ENCODE measurements at places on chromosomes 7 and 10.

DNA sequence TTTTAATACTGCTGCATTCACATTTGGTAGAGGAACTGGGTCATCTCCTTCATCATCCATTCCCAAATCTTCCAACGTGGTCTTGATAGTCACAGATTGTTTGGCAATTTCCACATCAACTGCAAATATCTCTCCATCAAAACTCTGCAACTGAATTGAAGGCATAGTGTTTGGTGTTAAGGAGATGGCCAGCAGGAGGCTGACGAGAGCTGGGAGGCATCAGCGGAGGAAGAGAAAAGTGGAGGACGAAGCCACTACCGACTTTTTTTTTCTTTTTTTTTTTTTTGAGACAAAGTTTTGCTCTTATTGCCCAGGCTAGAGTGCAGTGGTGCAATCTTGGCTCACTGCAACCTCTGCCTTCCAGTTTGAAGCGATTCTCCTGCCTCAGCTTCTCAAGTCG lies 205.0 kb upstream of the KCTD7 start:
- no peak for DNase-seq

GRCh38 chr7:90603346-90603745 lies 7.2 kb downstream of the CDK14 start:
- no peak for DNase-seq

DNA sequence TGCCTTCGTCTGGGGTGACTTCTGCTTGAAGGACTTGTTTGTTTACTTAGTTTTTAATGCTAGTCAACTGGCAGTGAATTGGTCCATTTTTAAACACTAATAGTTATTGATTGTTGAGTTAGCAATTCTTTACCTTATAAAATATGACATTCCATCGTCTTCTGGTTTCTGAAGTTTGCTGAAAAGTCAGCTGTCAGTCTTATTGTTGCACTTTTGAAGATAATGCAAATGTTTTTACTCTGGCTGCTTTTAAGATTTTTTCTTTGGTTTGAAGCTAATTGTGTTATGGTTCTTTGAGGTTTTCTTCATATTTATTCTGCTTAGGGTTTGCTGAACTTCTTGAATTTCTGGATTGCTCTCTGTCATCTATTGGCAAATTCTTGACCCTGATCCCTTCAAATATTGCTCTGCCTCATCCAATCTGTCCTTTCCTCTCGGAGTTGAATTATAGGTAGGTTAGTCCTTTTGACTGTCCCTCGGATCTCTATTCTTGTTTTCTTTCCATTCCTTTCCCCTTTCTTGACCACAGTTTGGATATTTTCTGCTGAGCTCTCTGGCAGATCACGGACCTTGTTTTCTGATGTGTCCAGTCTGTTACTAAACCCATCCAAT lies 24.2 kb downstream of the MGMT start:
- DNase-seq, result no peak

GRCh38 chr10:52729271-52730104 lies 43.1 kb downstream of the MBL2 start:
- no peak for DNase-seq

DNA sequence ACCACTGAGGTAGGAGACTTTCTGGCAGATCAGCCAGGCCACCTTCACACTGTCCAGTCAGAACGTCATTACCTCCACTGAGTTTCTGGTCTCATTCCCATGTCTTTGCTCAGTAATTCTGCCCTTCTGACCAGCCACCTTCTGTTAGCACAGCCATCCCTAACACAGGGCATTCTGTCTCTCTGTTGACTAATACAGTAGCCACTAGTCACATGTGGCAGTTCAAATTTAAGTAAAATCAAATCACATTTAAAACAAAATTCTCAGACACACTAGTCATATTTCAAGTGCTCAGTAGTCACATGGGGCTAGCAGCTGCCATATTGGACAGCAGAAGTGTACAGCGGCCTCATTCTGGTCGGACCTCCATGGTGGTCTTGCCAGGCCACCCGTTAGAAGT lies 7.4 kb downstream of the CPSF4 start:
- no peak for DNase-seq

DNA sequence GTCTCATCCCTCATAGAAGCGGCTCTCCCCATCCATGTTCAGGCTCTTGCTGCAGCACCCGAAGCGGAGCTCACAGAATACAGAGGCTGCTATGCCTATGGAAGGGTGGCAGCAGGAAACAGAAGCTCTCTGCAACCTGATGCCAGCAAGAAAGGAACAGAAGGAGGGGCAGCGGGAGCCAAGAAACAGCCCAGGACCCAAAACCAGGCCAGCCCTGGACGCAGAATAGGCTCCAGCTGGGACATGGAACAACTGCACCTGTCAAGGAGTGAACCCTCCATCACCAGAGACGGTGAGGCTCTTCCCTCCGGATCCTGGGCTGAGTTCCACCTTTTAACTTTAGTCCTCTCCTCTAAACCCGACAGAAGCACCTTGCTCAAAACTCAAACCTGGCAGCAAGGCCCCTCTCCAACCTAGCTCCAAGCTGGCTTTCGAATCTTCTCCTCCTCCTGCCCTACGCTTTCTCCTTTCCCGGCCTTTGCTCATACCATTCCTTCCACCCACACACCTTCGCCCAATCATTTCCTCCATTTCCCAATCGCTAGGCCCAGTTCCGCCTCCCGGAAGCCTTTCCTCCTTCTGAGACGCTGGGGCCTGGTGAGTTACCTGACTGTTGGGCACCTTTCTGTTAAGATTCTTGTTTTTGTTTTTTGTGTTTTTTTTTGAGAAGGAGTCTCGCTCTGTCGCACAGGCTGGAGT lies 122.8 kb upstream of the ZNF92 start:
- no peak for DNase-seq

DNA sequence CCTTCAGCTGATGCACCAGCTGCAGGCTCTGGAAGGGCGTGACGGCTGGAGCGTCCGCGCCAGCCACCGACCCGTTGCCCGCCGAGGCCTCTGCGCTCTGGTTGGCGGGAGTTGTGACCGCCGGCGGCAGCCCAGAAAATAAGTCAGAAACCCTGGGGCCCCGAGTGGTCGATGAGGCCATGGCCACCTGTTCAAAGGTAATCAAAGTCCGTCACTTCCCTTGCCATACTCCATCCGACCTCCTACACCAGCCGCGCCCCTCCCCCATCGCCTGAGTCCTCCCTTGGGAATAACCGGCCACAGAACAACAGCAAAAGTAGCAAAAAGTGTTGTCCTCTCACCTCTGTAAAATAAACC lies 406 bp downstream of the PRLHR start:
- no peak for DNase-seq

GRCh38 chr10:92689663-92690210 lies at the start of gene HHEX:
HHEX (plus strand) TSS chr10:92689955; CDS start chr10:92689987, 32 bp downstream.
- no peak for DNase-seq

DNA sequence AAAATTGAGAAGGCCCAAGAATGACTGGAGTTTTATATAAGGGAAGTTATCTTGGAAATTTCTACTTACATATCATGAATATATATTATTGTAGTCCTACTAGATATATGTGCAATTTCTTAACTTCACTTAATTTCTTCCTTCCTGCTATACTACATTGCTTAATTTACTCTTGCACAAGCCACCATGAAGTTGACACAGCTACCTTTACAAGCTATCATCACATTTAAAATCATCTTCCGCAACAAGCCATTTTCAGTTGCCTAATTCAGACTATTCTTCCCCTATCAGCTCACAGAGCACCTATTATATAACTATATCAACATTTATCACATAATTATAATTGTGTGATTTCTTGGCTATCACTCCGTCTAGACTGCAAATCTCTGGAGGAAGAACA lies 418.4 kb downstream of the PARD3 start:
- no peak for DNase-seq

- no peak for DNase-seq
Observed at GRCh38 chr7:112584290-112584689, 103.5 kb downstream of the LSMEM1 start.

DNA sequence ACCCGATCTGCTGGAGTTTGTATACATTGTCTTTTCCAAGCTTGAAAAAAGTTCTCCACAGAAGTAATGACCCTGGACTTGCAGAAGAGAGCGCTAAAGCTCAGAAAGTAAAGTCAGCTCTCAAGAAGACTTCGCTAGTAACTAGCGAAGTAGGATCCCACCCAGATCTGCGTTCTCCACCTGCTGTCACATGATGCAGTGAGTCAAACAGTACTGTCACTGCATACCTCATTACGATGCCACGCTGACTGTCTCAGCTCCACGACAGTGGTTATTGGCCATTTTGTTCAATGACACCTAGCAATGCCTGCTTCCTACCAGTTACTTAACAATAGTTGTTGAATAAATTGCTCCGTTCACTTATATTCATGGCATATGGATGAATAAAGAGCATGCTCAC lies 29.7 kb upstream of the SEC61G start:
- DNase-seq, result no peak

DNA sequence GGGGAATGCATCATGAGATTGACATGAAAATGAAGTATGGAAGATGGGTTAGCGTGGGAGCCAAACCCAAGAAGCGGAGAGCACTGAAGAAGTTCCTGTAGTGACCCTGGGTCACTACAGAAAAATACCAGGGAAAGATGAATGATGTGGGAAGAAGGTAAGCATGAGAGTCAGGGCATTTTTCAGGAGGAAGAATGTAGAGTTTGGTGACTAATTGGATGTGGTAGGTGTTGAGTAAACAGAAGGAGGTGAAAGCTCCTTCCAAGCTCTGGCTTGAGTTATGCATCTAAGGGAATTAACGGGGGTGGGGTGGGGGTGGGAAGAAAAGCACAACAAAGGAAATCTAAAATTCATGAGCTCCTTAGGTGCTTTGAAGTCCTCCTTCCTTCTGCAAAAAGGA lies 238.1 kb upstream of the AOAH start:
- DNase-seq, result no peak

DNA sequence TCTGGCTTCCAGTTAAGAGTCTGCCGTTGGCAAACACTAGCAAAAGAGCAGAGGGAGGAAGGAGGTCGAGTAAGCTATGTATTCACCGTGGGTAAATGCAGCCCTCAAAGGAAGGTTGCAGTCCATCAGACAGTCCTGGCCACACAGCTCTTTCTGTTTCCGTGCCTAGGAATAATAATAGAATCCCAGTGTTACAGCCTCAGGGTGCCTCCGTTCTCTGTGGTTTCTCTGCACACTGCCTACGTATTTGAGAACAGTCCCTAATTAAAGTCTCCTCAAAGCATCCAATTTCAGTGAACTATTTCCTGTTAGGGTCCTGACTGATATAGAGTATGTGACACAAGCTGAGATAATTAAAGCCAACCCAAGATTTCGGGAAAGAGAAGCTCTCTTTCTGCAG lies 176.7 kb downstream of the GPAM start:
- DNase-seq, result no peak

GRCh38 chr10:58641095-58641531 lies 128.4 kb downstream of the BICC1 start:
- DNase-seq, result no peak

DNA sequence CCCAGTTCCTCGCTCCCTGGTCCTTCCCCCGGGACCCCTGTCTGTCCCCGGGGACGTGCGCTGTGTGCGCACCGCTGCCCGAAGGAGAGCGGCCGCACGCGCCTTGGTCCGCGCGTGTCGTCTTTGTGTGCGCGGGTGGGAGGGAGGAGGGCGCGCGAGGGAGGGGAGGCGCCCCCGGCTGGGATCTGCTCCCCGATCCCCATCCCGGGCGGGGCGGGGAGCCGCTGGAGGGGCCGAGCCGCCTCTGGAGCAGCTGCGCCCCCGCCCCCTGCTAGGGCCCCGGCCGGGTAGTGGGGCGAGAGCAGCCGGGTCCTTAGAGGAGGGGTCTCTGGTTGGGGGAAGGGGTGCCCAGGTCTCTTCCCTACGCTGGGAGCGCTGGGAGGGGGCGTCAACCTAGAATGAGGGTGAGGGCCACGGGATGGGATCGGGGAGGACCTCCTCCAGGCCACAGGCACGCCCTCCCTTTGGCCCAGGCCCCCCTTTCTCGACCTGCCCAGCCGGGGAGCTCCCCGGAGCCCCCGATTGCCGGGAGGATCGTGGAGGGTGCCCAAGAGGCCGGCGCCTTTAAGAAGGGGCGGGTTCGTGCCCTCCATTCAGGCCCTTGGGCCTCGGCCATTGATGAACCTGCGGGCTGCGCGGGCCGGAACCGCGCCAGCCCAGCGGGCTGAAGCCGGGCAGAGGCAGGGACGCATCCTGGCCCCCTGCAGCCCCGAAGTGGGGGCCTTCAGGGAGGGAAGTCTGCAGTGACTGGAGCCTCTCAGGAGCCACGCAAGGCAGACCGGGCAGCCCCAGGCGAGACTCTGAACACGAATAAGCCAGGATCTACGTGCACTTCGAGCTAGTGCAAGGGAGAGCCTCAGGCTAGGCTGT lies 678 bp downstream of the SH2B2 start:
- no peak for DNase-seq

GRCh38 chr7:71710442-71710841 lies 578.5 kb downstream of the GALNT17 start:
- no peak for DNase-seq

GRCh38 chr7:27201580-27202017 lies 1.7 kb upstream of the HOXA13 start:
- DNase-seq, result no peak

- DNase-seq, result no peak
Observed at GRCh38 chr10:130806426-130806825, 505.1 kb downstream of the TCERG1L start.

All from activated gamma-delta T cell treated with anti-CD3 and anti-CD28 coated beads, Interleukin-2, amount 50 U/mL, for 16 hours (primary cell).